ENCODE measurements at places on chromosomes 13 and 19.

GRCh38 chr13:95256091-95256490 is 45.2 kb downstream of the ABCC4 start:
- DNase-seq: no peak

- DNase-seq: no peak
Observed at GRCh38 chr19:33558856-33559255, 37.3 kb upstream of the PEPD start.

GRCh38 chr13:38542601-38543000 is 144.3 kb upstream of the FREM2 start:
- no peak for DNase-seq

DNA sequence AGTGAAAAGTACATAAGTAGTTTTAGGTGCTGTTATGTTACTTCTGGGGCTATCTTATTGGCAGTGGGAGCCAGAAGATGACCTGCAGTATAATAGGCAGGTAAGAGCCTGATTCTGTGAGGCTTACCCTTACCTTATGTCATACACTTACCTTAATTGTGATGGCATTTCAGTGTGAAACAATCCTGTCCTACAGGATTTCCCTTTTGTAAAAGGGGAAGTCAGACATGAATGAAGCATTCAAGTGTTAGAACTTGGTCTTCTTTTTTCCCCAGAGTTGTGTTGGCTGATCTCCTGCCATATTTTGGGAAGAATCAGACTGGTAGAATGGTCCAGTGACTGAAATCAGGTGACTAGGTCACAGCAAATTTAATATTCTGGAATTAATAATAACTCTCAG is 55.2 kb downstream of the SGCG start:
- no peak for DNase-seq

- no peak for DNase-seq
Observed at GRCh38 chr13:39073983-39074382, 35.7 kb downstream of the NHLRC3 start.

- DNase-seq: no peak
Observed at GRCh38 chr19:52786078-52786463, 520 bp downstream of the ZNF600 start.

DNA sequence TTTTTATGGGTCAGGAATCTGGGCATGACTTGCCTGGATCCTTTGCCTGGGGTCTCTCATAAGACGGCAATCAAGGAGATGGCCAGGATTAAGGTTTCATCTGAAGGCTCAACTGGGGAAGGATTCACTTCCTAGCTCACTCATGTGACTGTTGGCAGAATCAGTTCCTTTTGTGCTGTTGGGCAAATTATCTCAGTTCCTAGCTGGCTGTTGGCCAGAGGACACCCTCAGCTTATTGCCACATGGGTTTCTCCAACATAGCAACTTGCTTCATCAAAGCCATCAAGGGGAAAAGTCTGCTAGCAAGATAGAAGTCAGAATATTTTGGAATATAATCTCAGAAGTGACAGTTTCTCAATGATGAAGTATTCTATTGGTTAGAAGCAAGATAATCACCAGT is 12.2 kb upstream of the EVI5L start:
- DNase-seq: no peak

DNA sequence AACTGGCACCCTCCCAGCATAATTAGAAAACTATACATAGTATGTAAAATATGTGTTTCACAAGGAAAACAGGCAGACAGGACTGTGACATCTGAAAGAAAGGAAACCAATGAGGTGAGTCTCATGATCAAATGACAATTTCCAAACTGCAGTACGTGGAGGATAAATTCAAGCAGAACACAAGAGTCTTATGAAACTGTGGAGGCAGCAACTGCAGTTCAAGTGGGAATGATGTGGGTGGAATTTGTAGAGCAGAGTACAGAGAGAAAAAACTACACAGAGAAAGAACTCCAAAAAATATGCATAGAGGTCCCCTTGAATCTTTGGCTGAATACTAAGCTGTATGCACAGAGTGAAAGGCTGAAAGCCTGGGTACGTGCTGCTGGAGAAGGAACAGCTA is 9.7 kb downstream of the SIGLEC6 start:
- no peak for DNase-seq

DNA sequence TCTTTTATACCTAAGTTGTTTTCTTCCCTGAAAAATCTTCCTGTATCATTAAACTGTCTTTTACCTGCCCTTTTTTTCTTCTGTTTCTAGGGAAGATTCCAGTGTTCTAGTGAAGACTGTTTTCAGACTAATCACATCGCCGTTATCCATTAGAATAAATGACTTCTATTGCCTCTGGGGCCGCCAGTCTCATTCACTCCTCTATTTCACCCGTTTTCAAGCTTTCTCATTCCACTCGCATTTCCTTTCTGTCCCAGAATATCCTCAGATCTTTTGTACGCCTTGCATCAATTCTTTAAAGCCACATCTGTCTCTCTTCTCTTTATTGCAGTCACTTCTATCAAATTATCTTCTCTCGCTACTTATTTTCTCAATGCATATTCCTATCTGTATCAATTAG is 1035.6 kb upstream of the MIR17HG start:
- no peak for DNase-seq

Data from activated CD4-positive, alpha-beta T cell treated with anti-CD3 and anti-CD28 coated beads, Interleukin-2, amount 10 ng/mL, durations not matched to agents 24 days and 14 days (primary cell).